ENCODE measurements at places on chromosomes 13 and 19.

GRCh38 chr13:21541980-21542379, 62.0 kb downstream of the MICU2 start:
- peak; percentile 7 for DNase-seq

DNA sequence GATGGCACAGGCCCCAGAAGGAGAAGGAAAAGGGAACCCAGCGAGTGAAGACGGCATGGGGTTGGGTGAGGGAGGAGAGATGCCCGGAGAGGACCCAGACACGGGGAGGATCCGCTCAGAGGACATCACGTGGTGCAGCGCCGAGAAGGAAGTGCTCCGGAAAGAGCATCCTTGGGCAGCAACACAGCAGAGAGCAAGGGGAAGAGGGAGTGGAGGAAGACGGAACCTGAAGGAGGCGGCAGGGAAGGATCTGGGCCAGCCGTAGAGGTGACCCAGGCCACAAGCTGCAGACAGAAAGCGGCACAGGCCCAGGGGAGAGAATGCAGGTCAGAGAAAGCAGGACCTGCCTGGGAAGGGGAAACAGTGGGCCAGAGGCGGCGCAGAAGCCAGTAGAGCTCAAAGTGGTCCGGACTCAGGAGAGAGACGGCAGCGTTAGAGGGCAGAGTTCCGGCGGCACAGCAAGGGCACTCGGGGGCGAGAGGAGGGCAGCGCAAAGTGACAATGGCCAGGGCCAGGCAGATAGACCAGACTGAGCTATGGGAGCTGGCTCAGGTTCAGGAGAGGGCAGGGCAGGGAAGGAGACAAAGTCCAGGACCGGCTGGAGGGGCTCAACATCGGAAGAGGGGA, 1.1 kb downstream of the PPP1R12C start:
- DNase-seq = peak; percentile 24

- no peak for DNase-seq
Observed at GRCh38 chr19:55601084-55601483, 996 bp downstream of the ZNF524 start.

DNA sequence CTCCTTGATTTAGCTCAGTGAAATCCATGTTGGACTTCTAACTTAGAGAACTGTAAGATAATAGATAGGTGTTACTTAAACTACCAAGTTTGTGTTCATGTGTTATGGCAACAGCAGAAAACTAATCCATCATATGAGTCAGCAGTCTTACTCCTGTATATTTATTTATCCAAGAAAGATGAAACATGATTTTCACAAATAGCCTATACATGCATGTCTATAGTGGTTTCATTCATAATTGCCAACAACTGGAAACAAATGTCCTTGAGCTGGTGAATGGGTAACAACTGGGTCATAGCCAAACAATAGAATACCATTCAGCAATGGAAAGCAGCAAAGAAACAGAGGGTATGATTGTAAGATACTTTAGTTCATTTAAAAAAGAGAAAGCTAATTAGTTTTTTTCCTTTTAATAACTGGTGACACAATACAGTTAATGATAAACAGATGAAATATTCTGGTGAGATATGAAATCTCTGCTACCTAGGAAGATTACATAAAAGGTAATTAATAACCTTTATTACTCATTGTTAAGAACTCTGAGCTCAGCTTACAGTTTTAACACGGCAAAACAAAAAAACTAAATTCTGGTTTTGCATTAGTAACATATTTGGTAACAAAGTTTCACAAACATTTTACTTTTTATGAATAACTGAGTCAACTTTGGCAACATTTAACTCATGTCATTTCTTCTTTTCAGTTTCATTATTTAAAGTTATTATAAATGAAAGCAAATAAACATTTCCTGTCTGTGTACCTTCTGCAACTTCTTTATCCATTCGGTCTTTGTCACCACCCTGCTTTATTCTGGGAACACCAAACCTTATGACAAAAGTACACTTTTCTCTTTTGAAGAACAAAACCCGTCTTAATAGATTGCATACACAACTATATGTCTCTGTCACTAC, 181.3 kb downstream of the LIG4 start:
- DNase-seq = no peak

GRCh38 chr13:113506025-113506685, 15.6 kb upstream of the DCUN1D2 start:
- no peak for DNase-seq

- no peak for DNase-seq
Observed at GRCh38 chr13:36341718-36342117, 4.5 kb downstream of the SPART start.
